ENCODE measurements at places on chromosomes 12 and 14. TPM values are rescaled to one million over a fixed set of nuclear protein-coding genes. Genes with fewer than 3 reads are reported as not detected.

Gene KRT7
- total RNA-seq = 124 TPM

Gene PLEKHD1
- total RNA-seq = 0.10 TPM

Gene SYNDIG1L
- total RNA-seq = not detected

Gene RTL1
- total RNA-seq = not detected

Gene LTB4R
- 1.3 TPM for total RNA-seq

Gene TAS2R30
- total RNA-seq = 0.52 TPM

Gene SLC5A8
- total RNA-seq = not detected

Gene BCAT1
- 27.8 TPM for total RNA-seq

Gene PRB2
- total RNA-seq = not detected

Gene OVCH1
- total RNA-seq = not detected

Gene CLEC9A
- total RNA-seq = not detected

Gene NKX2-1
- not detected for total RNA-seq

Gene TMED8
- 22.1 TPM for total RNA-seq

Gene RFX4
- not detected for total RNA-seq

Gene KCNA1
- not detected for total RNA-seq

Gene TMEM229B
- 0.69 TPM for total RNA-seq

Gene ITGA7
- total RNA-seq = 1.0 TPM

Measured in renal cortical epithelial cell (primary cell).